COR-L47 (cell line): ENCODE measurements at places on chromosomes 12 and 14.

DNA sequence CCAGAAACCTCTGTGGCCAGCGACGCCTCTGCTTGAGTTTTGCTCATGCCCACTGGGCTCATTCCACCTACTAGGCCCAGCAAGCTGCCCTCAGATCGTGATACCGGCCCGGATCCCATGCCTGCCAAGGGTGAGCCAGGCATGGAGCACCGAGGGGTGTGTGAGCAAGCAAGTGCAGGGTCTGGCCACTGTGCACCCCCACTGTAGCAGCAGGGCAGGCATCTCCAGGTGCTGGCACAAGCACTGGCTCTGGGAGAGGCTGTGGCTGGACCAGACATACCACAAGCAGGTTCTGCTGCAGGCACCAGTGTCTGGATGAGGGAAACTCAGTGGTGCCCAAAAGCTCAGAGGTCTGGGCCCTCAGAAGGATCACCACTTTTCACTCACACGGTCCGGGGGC lies 20.6 kb downstream of the FAM186A start:
- no peak for DNase-seq

GRCh38 chr14:98185036-98185435 lies 1087.0 kb downstream of the BCL11B start:
- DNase-seq: no peak

DNA sequence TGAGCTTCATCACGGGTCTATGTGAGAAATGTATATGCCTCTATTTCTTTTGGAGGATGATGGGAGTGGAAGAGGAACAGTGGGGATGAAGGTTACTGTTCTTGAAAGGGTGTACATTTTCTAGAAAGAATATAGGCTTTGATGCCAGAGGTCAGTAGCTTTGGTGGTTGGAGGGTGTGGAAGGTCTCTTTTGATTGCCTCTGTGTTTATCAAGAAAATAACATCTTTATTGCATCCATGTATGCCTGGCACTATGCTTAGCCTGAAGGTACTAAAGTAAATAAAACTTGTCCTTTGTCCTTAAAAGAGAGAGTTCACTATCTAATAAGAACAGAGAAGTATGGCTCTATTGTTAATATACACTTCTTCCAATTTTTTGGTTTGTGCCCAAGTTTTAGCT lies 201.8 kb downstream of the NUBPL start:
- no peak for DNase-seq

GRCh38 chr14:73238424-73238852 lies 1.1 kb downstream of the PAPLN start:
- DNase-seq: no peak

GRCh38 chr12:102879-103168 lies 36.3 kb downstream of the IQSEC3 start:
- peak; percentile 88 for DNase-seq

GRCh38 chr14:49193332-49194065 lies 392.7 kb downstream of the RPS29 start:
- no peak for DNase-seq

GRCh38 chr12:56684745-56685359 lies 3.2 kb downstream of the PTGES3 start:
- no peak for DNase-seq

GRCh38 chr14:104883681-104884361 lies 18.8 kb downstream of the CEP170B start:
- no peak for DNase-seq

DNA sequence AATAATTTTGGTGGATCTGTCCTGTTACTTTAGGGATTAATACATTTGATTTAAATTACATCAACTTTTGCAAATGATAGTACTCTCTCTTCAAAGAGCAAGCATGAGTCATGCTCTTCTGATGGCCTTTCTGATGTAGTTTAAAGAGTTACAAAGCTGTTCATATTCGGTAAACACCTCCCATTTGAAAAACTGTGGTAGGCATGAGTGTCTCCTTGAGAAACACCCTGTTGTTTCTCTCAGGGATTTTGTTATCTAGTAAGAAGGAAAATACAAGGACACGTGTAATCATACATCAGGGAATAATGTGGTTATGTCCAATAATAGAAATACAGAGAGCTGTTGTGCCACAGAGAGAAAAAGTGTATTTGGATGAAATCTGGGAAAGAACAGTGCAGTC lies 53.3 kb upstream of the E2F7 start:
- DNase-seq: no peak

- DNase-seq: peak; percentile 59
Measured at GRCh38 chr12:107523775-107524535, 161.6 kb upstream of the PWP1 start.

- DNase-seq: no peak
Measured at GRCh38 chr12:42985506-42985905, 396.0 kb upstream of the PRICKLE1 start.

DNA sequence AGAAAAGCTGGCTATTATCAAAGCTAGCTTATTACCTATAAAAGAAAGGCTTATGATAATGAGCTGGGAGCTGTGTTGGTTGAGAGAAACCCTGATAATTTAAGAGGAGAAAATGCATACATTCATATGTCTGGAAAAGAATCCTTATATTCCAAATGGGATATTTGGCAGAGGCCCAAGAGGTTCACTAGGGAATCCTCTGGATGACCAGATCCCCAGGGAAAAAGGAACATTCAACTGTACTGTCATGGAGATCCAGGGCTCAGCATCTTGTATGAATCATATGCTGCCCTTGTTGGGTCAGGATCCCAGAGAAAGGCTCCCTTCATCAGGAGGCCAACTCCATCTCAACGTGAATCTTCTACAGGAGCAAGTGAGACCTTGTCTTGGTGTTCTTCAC lies 16.6 kb upstream of the FBXO34 start:
- no peak for DNase-seq

DNA sequence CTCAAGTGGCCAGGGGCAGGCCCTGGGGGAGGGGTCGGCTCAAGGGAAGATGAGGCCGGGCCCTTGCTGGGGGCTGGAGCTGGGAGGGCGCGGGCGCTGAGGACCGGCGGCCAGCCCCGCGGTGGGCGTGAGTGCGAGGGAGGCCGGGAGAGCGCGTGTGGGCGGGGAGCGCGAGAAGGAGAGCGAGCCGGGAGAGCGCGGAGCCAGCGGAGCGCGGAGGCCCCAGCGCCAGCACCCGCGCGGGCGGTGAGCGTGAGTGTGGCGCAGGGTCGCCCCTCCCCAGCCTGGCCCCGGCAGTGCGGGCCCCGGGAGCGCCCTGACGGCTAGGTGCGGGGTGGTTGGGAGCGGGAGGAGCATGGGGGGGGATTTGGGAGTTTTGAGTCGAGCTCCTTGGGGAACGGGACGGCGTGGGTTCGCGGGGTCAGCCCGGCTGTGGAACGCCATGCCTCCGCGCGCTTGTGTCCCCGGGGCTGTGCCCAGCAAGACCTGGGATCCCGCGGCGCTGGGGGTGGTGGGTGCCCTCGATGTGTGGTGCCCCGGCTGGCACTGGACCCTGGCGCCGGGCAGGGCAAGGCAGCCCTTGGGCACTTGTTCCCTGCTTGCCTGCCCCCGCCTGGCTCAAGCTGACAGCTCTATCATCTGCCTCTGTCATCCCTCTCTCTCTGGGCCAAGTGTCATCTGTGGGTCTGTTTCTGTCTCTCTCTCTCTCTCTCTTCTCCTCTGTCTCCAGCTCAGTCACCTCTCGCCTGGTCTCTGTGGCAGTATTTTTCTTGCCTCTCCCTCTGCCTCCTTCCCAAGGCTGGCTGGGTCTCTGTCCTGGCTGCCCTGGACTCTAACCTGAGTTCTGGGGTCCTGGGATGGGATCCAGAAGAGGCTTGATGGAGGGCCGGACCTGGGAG lies at the start of gene LBHD2:
TSS of gene LBHD2 (plus strand) at position 190 of the 899 bp plus-strand sequence. CDS start 1,803 bp downstream, outside the sequence.
- DNase-seq: no peak

- no peak for DNase-seq
Measured at GRCh38 chr14:50951032-50951431, 6.7 kb upstream of the PYGL start.

GRCh38 chr12:110744151-110744571 lies 1.5 kb upstream of the PPP1CC start:
- DNase-seq: no peak

DNA sequence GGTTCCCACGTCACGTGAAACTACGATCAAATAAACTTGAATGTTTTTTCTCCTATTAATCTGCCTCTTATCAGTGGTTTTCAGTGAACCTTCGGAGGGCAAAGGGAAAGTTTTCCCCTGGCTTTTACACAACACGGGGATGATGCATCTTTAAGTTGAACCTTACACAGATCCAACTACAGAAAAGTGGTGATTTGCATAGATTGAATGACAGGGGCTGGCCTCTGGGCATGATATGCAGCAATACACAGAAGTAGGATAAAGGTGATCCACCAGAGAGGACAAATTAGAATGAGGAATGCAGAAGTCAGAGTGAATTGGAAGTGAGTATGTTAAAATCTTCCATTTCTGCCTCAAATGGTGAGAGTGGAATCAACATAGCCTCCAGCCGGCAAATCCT lies 11.6 kb downstream of the GSG1 start:
- no peak for DNase-seq

DNA sequence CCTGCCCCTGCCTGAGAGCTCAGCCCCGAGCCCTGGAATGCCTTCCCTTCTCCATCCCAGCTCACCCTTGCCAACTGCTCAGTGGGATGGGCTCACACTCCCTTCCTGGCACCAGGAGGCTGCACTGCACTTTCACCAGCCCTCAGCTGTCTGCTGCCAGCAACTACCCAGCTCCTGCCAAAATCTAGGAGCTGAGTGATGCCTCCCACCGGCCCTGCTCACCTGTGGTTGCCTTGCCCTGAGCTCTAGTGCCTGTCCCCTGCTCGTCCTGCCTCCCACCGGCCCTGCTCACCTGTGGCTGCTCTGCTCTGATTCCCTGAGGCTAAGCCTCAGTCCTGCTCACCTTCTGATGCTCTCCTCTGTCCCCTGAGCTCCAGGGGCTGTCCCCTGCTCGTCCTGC lies 119.8 kb downstream of the TMEM121 start:
- DNase-seq: no peak

DNA sequence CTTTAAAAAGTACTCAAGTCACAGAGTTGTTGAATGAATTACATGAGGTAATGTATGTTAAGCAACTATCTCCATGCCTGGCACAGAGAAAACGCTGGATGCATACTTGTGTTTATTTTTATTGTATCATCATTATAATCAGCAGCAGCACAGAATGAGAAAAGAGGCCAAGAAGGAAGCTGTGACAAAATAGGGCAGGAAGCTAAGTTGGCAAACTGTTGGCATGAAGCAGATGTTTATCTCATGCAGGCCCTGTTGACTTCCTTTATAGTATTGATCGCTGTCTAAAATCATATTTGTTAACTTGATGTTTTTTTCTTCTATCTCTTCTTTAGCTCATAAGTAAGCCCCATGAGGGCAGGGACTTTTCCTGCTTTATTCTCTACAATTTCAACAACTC lies 466.6 kb downstream of the TRHDE start:
- DNase-seq: no peak

DNA sequence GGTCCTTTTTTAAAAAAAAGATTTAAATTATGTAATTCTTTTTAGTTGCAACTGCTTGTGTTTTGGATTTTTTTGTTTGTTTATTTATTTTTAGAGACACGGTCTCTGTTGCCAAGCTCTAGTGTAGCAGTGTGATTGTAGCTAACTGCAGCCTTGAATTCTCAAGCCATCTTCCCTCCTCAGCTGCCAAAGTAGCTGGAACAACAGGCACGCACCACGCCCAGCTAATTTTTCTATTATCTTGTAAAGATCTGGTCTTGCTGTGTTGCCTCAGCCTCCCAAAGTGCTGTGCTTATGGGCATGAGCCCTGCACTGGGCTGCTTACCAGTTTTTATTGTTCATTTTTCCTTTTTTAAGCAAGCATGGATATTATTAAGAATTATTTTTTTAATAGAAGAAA lies 10.6 kb upstream of the ART4 start:
- peak; percentile 19 for DNase-seq

DNA sequence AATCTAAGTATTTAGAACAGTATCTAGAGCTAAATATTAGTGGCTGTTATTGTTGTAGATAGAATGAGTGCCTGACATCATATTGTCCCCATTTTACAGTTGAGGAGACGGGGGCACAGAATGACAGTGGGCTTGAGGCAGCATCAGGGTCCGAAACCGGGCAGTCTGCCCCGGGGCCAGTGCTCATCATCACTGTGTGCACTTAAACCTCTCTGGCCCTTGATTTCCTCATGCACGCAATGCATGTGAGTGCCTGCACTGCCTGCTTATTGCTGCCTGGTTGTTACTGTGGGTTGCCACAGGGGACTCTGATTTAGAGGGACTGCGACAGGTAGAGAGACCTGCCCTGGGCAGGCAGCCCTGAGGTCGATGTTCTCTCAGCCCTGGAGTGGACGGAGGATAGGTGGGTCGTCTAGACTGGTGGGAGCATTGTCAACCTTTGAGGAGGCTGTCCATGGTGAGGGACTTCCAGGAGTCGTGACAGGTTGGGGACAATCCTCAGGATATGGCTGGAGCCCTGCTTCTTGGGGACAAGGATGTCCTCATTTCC lies 9.8 kb downstream of the ACVRL1 start:
- DNase-seq: no peak

DNA sequence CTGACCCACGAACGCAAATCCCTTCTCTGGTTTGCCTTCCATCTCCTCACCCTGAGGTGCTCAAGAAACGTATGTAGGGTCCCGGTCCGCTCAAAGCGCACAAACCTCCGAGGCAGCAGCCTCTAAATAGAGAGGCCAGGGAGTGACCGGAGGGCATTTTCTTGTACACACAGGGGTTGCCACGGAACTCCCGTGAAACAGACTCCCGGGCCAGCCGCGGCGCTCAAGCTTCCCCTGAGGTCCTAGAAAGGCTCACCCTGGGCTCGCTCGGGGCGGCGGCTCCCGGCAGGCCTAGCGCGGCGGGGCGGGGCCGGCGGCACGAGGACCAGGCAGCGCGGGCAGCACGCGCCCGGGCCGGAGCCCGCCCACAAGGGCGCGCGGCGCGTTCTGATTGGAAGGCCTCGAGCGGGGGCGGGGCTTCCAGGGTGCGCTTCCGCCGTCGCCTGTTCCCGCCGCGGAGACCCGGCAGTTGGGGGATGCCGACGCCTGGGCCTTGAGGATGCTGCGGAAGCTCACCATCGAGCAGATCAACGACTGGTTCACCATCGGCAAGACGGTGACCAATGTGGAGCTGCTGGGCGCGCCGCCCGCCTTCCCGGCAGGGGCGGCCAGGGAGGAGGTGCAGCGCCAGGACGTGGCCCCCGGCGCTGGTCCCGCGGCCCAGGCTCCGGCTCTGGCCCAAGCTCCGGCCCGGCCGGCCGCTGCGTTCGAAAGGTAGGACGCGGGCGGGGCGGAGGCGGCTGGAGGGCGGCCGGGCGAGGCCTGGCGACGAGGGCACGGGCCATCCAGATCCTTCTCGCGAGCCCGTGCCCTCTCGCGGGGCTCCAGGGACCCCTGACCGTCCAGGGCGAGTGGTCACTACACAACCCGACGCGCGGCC lies at the start of gene TDRD9:
TSS of gene TDRD9 (plus strand) at position 446 of the 880 bp plus-strand sequence. CDS start at position 500, 54 bp downstream.
- DNase-seq: no peak
